Mesothelial cell of epicardium (in vitro differentiated cells): ENCODE measurements at places on chromosomes 4 and X. TPM values are rescaled to one million over a fixed set of nuclear protein-coding genes. Genes with fewer than 3 reads are reported as not detected.

Gene TEX13D
- total RNA-seq, result not detected in 3 replicates

DNA sequence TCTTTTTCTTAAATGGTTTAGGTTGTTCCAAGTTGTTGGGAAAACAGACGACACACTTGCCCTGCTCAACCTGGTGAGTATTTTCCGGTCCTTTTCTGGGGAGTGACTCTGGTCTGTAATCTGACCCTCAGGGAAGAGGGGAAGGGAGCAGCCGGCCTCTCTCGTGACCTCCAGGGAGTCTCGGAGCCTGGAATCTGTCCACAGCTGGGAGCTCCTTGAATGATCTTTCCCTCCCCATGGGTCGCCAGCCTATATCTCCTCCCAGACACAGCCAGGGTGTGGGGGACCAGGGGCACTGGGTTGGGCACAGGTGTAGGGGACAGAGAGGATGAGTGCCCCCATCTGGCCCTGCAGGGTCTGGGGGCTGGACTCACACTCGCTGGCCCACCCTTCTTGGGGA is 18.9 kb downstream of the TMEM175 start:
- no peak for DNase-seq

Gene OTC
- total RNA-seq, result not detected in 3 replicates

DNA sequence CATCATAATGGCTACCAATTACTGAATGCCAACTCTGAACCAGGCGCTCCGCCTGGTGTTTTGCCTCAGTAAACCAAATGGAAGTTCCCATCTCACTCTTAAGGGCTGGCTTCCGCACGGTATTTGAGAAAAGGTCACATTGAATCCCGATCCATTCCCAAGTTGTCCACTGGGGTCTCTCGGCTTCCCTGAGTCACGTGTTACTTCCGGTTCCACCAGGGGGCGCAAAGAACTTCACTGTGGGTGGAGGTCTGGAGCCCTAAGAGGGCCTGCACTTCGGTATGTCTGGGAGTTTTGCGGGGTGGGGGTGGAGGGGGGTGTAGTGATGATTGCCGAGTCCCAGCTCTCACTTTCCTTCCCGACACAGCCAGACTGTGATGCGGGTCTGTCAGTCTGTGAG is 13.4 kb upstream of the NHS start:
- no peak for DNase-seq

DNA sequence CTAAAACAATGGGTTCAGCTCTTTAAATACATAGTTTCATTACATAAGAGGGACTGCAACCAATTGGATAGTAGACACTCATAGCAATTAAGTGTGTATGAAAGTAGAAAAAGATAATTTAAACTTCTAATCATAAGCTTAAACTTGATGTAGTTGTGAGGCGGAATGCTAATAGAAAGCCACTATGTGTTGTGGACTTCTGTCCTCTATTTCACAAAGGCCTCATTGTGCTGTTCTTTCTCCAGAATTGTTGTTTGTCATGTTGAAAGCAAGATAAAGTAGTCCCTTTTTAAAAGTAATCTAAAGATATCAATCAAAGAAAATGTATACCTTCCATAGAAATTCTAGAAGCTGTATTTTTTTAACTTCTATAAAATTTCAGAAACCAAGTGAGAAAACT is 329.4 kb downstream of the KLHL4 start:
- DNase-seq, result no peak

Gene ALB
- 0.59 to 1.5 TPM (median 0.63 TPM) in 3 replicates for total RNA-seq
